ENCODE measurements at places on chromosomes 6 and 20. TPM values are rescaled to one million over a fixed set of nuclear protein-coding genes. Genes with fewer than 3 reads are reported as not detected.

The NKX2-4 gene
- polyA plus RNA-seq = not detected

The TDRD6 gene
- not detected for polyA plus RNA-seq

The CALHM6 gene
- 8.6 TPM for polyA plus RNA-seq

The IL17F gene
- not detected for polyA plus RNA-seq

The DNPH1 gene
- polyA plus RNA-seq = 109 TPM

The TULP1 gene
- polyA plus RNA-seq = 0.05 TPM

The IFT52 gene
- 24.9 TPM for polyA plus RNA-seq

The EEF1A1 gene
- polyA plus RNA-seq = 10,016 TPM

The PRDM13 gene
- polyA plus RNA-seq = not detected

The ECT2L gene
- polyA plus RNA-seq = not detected
